Fibroblast of lung (primary cell): ENCODE measurements at places on chromosomes 11 and 22.

- H3K4me3 ChIP-seq = no peak overlapping the region
- no peaks in the 10 kb centered on the region for H3K36me3 ChIP-seq
- no peak overlapping the region for H3K27ac ChIP-seq
- H3K27me3 ChIP-seq = no peaks in the 10 kb centered on the region
- H3K4me1 ChIP-seq = no peaks in the 10 kb centered on the region
Observed at GRCh38 chr11:100472727-100473389, 214.2 kb upstream of the ARHGAP42 start.

- no peak overlapping the region for H3K4me3 ChIP-seq
- peaks cover 7% of the 10 kb centered on the region for H3K4me1 ChIP-seq
- H3K27ac ChIP-seq = no peak overlapping the region
- DNase-seq = no peak
- H3K36me3 ChIP-seq = no peaks in the 10 kb centered on the region
- no peaks in the 10 kb centered on the region for H3K27me3 ChIP-seq
Observed at GRCh38 chr22:28348613-28349609, 330.7 kb downstream of the TTC28 start.

DNA sequence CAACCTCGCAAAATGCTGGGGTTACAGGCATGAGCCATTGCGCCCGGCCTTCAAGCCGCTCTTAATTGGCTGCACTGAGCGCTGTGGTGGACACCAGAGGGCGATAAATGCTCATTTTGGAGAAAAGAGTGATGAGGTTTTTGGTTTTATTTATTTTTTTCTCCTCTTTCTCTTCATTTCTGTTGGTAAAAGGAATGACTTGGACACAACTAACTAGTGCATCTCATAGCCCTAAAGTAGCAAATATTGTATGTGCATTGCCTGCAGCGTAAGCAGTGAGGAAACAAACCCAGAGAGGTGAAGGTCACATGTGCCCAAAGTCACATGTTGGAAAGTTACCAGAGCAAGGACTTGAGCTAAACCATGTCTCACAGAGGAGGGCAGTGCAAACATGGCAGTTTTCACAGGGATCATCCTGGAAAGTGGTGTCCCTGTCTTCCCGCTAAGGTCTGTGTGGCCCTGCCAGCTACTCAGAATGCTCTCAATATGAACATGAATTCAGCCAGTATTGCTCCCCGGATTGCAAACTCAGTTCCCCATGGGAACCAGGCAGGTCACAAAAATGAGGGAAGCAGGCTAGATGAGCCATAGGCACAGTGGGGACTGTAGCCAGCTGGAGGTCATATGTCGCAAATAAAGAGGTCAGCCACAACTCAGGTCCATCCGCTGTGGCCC is 8.6 kb upstream of the CD82 start:
- H3K36me3 ChIP-seq = no peaks in the 10 kb centered on the region
- H3K4me3 ChIP-seq = no peak overlapping the region
- no peaks in the 10 kb centered on the region for H3K27me3 ChIP-seq

GRCh38 chr11:114449845-114450244 is 10.6 kb downstream of the REXO2 start:
- H3K36me3 ChIP-seq = peaks cover 8% of the 10 kb centered on the region
- no peaks in the 10 kb centered on the region for H3K27me3 ChIP-seq
- peak; percentile 14 for DNase-seq

DNA sequence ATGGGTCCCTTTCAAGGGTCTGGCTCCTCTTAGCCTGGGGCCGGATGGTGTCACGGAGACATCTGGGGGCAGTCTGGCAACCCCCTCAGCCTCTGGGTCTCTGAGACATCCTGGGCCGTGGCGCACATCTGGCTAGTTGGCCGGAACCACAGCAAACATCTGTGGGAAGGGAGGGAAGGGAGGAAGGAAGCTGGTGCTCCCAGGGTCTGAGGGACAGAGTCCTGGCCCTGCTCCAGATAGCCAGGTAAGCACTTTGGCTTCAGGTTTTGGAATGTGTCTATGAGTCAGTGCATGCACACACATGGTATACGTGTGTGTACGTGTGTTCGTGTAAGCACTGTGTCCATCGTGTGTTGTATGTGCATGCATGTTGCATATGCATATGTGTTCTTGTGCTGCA is 225.1 kb downstream of the MN1 start:
- H3K4me3 ChIP-seq = no peak overlapping the region
- H3K36me3 ChIP-seq = no peaks in the 10 kb centered on the region
- H3K27me3 ChIP-seq = peaks cover 27% of the 10 kb centered on the region
- no peak overlapping the region for H3K27ac ChIP-seq

- H3K27ac ChIP-seq = no peak overlapping the region
- no peaks in the 10 kb centered on the region for H3K36me3 ChIP-seq
- H3K27me3 ChIP-seq = no peaks in the 10 kb centered on the region
- peaks cover 9% of the 10 kb centered on the region for H3K4me1 ChIP-seq
Observed at GRCh38 chr11:96173422-96173821, 169.6 kb downstream of the MAML2 start.

DNA sequence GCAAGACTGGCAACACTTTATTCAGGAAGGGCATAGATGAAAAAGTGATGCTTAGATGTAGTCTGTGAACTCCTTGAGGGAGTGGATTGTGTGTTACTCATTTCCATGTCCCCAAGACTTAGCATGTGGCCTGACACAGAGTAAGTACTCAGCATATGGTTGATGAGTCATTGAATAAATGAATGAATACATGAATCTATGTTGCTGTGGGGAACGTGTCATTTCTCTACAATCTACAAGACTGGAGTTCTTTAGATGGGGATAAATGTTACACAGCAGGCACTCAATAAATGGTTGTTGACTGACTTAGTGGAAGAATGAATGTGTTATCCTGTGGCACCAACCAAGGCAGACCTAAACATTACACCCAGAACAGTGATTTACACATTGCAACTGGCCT is 17.9 kb downstream of the BPIFC start:
- no peaks in the 10 kb centered on the region for H3K36me3 ChIP-seq
- DNase-seq = no peak
- H3K27me3 ChIP-seq = no peaks in the 10 kb centered on the region

GRCh38 chr11:96101146-96101545 is 177.2 kb upstream of the MTMR2 start:
- H3K27ac ChIP-seq = no peak overlapping the region
- no peak for DNase-seq
- H3K4me3 ChIP-seq = no peak overlapping the region
- H3K36me3 ChIP-seq = no peaks in the 10 kb centered on the region

DNA sequence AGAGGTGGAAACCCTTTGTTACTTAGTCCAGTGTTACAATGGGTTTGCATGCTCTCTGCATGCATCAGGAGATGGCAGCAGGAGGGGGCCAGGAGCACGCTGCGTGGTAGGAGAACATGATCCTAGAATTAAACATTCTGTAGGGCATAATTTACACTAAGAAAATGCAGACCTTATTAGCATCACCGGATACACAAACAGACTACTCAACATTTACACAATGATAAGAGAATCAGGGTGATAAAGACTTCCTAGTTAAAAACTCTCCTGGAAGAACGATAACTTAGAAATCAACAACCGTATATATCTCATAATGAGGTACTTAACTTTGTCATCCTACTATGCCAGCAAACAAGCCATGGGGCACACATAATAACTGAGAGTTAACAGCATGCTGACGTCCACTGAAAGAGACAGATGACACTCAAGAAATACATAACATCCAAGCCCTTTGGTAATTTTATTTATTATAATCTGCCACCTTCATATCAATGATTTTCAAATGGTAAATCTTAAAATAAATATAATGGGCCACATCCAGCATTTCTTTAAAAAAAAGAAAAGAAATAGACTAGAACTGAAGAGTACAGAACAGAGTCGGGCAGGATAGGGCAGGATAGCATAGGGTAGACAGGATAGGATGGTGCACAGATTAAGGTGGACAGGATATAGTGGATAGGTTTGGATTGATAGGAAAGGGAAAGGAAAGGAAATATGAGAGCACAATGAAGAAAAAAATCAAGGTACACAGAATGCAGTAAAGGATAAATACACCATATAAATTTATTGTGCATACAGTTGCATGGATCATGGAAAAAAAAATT is 27.5 kb downstream of the CADM1 start:
- H3K27me3 ChIP-seq = no peaks in the 10 kb centered on the region
- H3K4me1 ChIP-seq = no peaks in the 10 kb centered on the region
- no peak overlapping the region for H3K27ac ChIP-seq
- DNase-seq = no peak
- H3K36me3 ChIP-seq = no peaks in the 10 kb centered on the region

DNA sequence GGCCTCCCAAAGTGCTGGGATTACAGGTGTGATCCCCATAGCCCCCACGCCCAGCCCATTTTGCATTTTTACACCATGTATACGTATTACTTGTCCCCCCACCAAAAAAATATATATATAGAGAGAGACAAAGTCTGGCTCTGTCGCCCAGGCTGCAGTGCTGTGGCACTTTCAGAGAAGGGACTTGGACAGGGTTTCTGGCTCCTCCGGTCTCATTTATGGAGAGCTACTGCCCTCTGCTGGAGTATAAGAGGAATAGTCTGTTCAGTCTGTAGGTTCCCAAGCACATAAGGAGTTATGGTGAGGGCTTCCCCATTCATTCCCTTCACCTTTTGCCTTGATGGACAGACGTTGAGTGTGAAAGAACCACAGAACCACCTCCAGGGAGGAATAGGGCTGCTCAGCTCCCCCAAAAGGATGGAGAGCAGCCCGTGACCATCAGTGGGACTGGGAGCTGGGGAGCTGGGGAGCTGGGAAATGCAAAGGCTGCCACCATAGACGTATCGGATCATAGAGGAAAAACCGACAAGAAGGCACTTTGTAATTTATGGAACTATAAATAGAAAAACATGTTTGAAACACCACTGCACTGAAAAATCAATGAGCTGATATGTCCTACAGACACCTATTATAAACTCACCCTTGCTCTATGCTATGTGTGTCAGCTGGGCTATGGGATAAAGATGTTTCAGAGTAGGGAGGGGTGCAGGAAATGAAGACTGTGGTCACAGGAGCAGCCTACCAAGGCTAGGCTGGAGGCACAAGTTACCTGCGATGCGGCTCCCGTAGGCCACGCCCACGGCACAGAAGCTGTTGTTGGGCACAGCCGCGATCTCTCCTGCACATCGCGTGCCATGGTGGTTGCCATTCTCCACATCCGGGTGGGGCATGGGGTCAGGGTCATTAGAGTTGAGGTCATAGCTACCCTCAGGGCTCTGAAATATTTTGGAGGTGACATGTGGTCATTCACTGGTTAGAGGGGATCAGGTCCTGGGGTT is 5.2 kb downstream of the PCSK7 start:
- peaks cover 20% of the 10 kb centered on the region for H3K36me3 ChIP-seq
- peaks cover 5% of the 10 kb centered on the region for H3K4me1 ChIP-seq
- DNase-seq = peak; percentile 82
- no peak overlapping the region for H3K27ac ChIP-seq
- H3K27me3 ChIP-seq = no peaks in the 10 kb centered on the region
- H3K4me3 ChIP-seq = no peak overlapping the region

DNA sequence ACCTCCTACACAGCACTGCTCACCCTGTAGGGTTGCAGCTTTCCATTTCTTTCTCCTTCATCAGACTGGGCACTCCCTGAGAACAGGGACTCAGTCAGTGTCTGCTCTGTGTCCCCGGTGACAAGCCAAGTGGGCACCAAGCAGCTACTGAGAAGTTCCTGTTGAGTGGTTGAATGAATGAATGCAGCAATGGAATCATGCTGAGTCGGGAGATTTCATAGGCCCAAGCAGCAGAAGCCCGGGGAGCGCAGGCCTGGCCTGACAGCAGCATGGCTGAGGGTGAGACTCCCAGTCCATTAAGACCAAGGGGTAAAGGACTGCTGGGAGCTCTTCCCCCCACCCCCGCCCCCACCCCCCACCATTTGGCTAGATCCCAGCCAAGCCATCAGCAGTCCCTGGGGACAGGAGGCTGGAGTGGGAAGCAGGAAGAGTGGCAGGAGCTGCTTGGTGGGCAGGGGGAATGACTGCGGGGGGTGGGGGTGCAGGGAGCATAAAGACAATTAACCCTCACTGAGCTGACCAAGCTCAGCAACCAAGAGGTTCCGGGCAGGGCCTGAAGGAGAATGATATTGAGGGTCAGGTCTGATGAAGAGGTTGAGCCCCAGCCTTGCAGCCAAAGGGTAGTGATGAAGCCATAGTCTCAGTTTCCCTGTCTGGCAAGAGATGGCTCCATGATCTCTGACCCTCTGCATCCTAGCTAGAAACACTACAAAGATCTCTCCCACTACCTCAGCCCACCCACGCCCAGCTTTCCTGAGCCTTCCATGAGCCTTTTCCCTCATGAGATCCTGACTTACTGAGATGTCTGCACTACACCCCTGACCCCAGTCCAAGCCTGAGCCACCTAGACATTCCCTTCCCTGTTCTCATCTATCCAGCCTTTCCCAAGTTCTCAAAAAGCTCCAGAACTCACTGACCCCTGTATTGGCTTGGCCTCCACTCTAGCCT is 2.8 kb downstream of the PDE2A start:
- no peak overlapping the region for H3K4me3 ChIP-seq
- DNase-seq = no peak
- H3K27me3 ChIP-seq = peaks cover 49% of the 10 kb centered on the region
- H3K36me3 ChIP-seq = no peaks in the 10 kb centered on the region

- no peaks in the 10 kb centered on the region for H3K27me3 ChIP-seq
- no peak overlapping the region for H3K27ac ChIP-seq
- H3K4me3 ChIP-seq = no peak overlapping the region
Observed at GRCh38 chr22:31323578-31324550, 22.3 kb downstream of the PATZ1 start.

DNA sequence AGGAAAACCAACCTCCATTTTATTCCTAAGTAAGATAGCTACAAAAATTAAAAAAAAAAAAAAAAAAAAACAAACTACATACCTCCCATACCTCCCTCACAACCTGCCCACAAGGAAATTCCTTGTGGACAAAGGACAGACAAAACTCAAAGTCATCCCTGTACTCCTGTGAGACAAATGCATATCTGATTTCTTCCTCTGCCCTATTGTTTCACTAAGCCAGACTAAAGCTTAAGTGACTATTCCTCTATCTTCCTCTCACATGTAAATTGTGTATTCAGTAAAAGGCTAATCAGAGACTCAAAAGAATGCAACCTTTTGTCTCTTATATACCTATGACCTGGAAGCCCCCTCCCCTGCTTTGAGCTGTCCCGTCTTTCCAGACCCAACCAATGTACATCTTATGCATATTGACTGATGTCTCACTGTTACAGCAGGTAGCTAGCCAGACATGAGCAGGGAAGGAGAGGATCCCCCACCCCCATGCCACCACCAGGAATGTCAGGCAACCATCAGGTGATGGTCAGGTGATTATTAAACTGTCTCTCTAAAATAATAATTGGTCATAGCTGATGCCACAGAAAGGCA is 289.4 kb downstream of the SBF2 start:
- no peaks in the 10 kb centered on the region for H3K36me3 ChIP-seq
- H3K27me3 ChIP-seq = no peaks in the 10 kb centered on the region
- DNase-seq = peak; percentile 37
- no peak overlapping the region for H3K4me3 ChIP-seq

GRCh38 chr22:43488031-43488866 is 76.4 kb downstream of the MPPED1 start:
- DNase-seq = no peak
- H3K27me3 ChIP-seq = no peaks in the 10 kb centered on the region
- H3K36me3 ChIP-seq = no peaks in the 10 kb centered on the region
- H3K4me1 ChIP-seq = no peaks in the 10 kb centered on the region
- H3K27ac ChIP-seq = no peak overlapping the region
- no peak overlapping the region for H3K4me3 ChIP-seq

GRCh38 chr11:37907436-37908218 is 1309.6 kb upstream of the RAG2 start:
- H3K4me1 ChIP-seq = no peaks in the 10 kb centered on the region
- no peaks in the 10 kb centered on the region for H3K27me3 ChIP-seq
- no peak overlapping the region for H3K27ac ChIP-seq
- no peaks in the 10 kb centered on the region for H3K36me3 ChIP-seq

GRCh38 chr11:88536616-88537265 is 199.2 kb upstream of the CTSC start:
- H3K36me3 ChIP-seq = no peaks in the 10 kb centered on the region
- peaks cover 15% of the 10 kb centered on the region for H3K4me1 ChIP-seq
- H3K27ac ChIP-seq = peak overlapping the region; percentile 91
- no peak for DNase-seq
